ENCODE measurements at places on chromosomes 7 and 10.
A peak's percentile ranks its signal among the peaks of the same experiment; 100 is the strongest.

- DNase-seq, result peak; percentile 71
Observed at GRCh38 chr7:131231381-131232220, 96.1 kb upstream of the MKLN1 start.

DNA sequence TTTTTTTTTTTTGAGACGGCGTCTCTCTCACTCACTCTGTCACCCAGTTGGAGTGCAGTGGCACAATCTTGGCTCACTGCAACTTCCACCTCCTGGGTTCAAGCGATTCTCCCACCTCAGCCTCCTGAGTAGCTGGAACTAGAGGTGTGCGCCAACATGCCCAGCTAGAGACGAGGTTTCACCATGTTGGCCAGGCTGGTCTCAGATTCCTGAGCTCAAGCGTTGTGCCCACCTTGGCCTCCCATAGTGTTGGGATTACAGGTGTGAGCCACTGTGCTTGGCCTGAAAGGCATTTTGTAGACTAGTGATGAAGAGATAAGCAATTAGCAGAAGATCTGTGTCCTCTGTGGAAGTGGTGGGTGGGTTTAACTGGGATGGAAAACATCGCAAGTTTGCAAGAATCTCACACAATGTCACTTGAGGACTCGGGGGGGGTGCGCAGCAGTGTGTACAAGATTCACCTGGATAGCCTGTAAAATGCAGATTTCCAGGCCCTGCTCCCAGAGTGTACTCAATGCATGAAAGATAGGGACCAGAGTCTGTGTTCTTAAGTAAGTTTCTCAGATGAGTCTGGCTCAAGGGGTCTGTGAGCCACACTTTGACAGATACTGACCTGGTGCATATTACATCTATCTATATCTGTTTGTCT, 10.9 kb downstream of the CYP17A1 start:
- no peak for DNase-seq

- no peak for DNase-seq
Observed at GRCh38 chr10:29191674-29192073, 97.2 kb upstream of the LYZL1 start.

GRCh38 chr7:95295397-95295796, 28.9 kb downstream of the PON1 start:
- no peak for DNase-seq

DNA sequence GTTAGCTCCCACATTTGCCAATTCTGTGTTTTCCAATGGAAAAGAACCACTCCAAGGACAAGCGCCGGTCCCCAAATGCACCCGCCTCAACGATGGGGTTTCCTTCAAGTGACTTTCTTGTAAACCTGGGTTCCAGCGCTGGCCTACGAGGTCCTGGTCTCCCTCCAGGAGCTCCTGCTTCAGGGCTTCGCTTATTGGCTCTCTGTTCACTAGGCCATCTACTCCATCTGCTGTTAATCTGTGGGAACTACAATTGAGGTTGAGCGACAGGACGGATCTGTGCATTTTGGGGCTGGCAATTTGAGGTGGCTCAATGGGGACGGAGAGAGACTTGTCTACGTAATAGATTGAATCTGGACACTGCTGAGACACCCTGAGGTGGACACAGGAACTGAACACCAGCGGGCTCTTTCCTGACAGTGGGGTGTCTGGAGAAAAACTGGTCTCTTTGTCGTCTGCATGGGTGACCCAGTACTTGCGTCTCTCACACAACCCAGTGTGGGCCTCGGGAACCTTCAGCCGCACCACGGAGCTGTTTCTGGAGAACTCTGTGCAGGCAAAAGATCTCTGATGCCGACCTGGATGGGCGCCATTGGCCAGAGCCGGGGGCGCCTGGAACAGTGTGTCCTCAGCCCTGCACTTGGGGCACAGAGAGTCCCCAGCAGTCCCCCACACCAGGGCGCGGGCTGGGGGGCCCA, 115.9 kb upstream of the ADAM12 start:
- DNase-seq, result no peak

DNA sequence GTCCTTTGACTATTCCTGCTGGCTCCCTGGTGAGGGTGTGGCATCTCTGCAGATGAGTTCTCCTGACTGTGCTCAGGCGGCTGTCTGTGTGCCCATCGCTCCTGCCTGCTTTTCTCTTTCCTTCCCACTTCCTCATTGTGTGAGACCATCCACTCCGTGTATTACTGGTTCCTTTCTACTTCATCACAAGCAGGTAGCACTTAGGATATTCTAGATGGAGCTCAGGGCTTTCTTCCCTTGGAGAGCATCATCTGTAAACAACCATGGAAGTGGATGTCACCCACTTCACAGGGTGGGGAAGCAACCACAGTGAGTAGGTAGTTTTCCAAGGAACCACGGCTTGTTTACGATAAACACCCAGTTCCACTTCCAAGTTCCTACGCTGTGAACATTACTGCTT, 15.7 kb downstream of the DNAJB6 start:
- DNase-seq, result no peak

- no peak for DNase-seq
Observed at GRCh38 chr10:94307046-94307615, 55.6 kb downstream of the NOC3L start.

DNA sequence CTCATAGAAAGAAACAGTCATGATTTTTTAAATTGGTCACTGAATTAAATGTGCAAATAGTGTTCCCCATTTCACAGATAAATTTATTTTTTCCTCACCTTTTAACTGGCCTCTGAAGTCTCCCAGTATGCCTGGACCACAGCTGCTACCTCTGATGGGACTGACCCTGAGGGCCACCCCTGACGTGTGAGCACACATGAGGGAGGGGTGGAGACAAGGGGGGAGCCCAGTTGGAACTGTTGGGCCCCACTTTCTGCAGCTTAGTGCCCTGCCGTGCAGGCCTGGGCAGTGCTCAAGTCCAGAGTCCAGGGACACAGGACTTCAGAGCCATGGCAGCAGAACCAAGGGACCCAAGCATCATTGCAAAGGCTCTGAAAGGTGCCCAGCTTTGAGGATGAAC, 243.9 kb downstream of the GRID1 start:
- DNase-seq, result no peak

- DNase-seq, result no peak
Observed at GRCh38 chr7:41786944-41787343, 84.1 kb upstream of the INHBA start.

DNA sequence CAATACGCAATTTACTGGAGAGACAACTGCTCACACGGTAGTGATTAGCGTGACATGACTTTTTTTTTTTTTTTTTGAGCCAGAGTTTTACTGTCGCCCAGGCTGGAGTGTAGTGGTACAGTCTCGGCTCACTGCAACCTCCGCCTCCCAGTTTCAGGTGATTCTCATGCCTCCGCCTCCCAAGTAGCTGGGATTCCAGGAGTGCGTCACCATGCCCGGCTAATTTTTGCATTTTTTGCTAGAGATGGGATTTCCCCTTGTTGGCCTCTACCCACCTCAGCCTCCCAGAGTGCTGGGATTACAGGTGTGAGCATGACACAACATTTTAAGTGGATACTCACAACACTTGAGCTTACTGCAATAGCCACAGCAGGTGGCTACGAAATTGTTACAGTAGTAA, 11.9 kb downstream of the ARL4A start:
- DNase-seq, result no peak

GRCh38 chr10:36504758-36505157, 620.6 kb upstream of the ANKRD30A start:
- DNase-seq, result no peak

DNA sequence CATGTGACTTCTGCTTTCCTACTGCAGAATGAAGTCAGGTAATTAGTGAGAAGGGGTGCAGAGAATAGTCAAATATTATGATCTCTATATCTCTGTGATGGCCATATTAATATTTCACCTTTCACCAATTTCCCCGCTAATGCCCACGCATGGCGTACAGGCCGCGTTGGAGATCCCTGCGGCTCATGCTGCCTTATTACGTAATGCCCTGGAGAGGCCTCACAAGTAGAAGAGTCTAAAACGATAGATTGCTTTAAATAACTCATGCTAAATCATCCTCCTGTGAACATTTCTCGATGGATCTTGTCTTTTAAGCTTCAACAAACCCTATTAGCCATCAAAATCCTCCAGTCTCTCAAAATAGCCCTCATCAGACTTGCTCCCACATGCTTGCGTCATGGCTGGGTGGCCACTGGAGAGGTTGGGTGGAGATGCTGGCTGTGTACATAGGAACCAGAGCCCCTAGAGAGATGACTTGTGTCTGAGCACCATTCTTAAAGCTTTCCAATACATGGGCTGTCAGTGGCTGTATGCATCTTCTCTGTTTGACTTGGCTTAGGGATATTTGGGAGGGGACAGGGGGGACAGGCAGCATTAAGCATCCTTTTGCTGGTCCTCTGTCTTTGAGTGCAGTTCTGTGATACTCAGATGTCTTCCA, 79.5 kb upstream of the INSYN2A start:
- DNase-seq, result no peak

GRCh38 chr10:71077143-71077581, 135.2 kb upstream of the UNC5B start:
- DNase-seq, result no peak
